SJSA1 (cell line): ENCODE measurements at places on chromosomes 6 and 20.
A peak's percentile ranks its signal among the peaks of the same experiment; 100 is the strongest.

DNA sequence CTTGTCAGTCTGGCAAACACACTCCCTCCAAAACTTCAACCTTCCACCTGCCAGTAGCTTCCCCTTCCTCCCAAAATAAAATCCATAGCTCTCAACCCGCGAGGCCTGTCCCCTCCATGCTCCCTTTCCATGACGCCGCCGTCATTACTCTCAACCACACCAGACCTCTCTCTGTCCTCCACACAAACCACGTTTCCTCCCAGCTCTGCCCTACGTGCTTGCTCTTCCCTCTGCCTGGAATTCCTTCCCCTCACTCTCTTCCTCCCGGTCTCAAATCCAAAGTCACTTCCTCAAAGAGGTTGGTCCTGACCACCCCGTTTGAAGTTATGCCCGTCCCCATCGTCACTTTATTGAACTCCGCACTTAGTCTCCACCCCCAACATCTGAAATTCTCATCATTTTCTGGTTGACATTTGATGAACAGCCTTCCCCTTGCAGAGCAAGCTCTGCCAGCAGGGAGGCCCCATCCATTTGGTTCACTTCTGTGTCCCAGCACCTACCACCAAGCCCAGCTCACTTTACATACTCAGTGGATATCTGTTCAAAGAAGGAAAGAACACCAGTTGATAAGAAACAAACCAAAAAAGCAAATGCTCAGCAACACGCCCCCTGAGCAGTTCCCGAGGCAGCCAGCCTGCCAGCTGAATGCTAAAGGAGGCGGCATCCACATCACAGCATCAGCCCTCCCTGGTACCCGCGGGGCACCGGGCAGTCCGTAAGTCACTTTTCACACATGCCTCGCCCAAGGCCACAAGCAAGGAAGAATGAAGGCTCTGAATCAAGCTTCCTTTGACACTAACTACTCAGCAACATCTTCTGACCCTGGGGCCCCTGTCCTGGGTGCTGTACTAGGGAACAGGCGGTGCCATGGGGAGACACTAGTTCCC is 125.0 kb downstream of the NFATC2 start:
- no peaks in the 10 kb centered on the region for H3K4me1 ChIP-seq
- H3K27ac ChIP-seq: no peak overlapping the region
- no peaks in the 10 kb centered on the region for H3K36me3 ChIP-seq
- H3K4me3 ChIP-seq: no peak overlapping the region
- DNase-seq: no peak

- H3K4me3 ChIP-seq: no peak overlapping the region
- no peaks in the 10 kb centered on the region for H3K27me3 ChIP-seq
- no peak for DNase-seq
- peaks cover 5% of the 10 kb centered on the region for H3K4me1 ChIP-seq
- H3K36me3 ChIP-seq: no peaks in the 10 kb centered on the region
- no peak overlapping the region for H3K27ac ChIP-seq
Observed at GRCh38 chr20:58466729-58467571, 48.2 kb downstream of the APCDD1L start.

DNA sequence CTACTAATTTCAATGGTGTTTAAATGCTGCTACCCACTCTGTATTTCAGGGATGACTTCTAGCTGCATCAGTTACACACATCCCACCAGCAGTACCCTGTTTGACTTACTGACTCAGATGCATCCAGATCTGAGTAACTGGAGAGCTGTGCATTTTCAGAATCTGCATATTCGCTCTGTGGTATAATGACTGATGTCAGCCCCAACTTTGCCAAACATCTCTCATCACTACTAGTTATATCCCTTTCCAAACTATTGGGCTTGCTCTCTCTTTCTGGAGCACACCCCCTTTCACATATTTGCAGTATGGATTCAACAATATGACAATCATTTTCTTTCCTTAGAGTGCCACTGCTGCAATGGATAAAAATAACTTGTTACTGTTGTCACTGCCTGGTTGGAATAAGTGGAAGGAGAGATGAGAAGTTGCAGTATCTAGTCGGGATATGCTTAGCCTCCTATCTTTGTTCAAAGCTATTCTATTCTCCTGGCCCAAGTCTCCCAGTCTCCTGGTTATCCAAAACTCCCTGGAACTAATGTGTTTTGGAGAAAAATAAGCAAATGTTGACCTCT is 3.3 kb upstream of the RSPO3 start:
- no peaks in the 10 kb centered on the region for H3K36me3 ChIP-seq
- H3K27ac ChIP-seq: no peak overlapping the region
- H3K4me3 ChIP-seq: no peak overlapping the region
- peaks cover 13% of the 10 kb centered on the region for H3K4me1 ChIP-seq

DNA sequence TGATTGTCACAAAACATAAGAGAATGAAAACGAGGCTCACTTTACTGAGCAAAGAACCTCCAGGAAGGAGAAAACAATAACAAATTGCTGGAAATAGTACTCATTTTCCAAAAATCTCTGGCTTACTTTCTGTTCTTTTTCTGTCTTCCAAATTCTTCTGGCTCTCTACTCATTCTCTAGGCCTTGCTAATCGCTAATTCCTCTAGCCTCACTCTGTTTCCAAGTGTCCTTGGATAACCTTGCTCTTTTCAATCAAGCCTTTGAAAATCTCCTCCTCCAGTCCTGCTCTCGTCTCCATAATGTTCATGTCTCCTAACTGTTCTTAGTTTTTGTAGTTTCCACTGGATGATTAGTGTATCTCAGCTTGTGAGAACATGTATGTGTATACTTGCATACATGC is 96.2 kb upstream of the MAP7 start:
- H3K27ac ChIP-seq: no peak overlapping the region
- DNase-seq: no peak
- no peaks in the 10 kb centered on the region for H3K27me3 ChIP-seq

GRCh38 chr20:24339210-24339641 is 130.2 kb upstream of the SYNDIG1 start:
- no peak for DNase-seq
- no peaks in the 10 kb centered on the region; the same call in 1 of the 2 replicates for H3K27me3 ChIP-seq
- H3K4me1 ChIP-seq: no peaks in the 10 kb centered on the region
- H3K27ac ChIP-seq: no peak overlapping the region

DNA sequence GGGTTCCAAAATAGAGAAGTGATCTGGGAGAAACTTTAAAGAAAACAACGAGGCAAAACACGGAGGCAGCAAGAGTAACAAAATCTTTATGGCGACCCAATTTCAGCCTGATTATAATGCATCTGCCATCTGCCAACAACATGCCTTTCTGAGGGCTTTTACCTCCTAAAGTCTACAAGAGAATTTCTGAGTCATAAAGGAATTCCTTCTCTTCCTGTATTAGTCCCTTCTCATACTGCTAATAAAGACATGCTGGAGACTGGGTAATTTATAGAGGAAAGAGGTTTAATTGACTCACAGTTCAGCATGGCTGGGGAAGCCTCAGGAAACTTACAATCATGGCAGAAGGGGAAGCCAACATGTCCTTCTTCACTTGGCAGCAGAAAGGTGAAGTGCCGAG is 226.6 kb downstream of the HACE1 start:
- no peak overlapping the region for H3K4me3 ChIP-seq
- H3K27ac ChIP-seq: no peak overlapping the region
- DNase-seq: no peak
- no peaks in the 10 kb centered on the region for H3K36me3 ChIP-seq
- no peaks in the 10 kb centered on the region for H3K27me3 ChIP-seq
- H3K4me1 ChIP-seq: no peaks in the 10 kb centered on the region

- no peak overlapping the region for H3K4me3 ChIP-seq
- no peaks in the 10 kb centered on the region for H3K36me3 ChIP-seq
Observed at GRCh38 chr20:61900011-61900944, 165.4 kb downstream of the TAF4 start.

DNA sequence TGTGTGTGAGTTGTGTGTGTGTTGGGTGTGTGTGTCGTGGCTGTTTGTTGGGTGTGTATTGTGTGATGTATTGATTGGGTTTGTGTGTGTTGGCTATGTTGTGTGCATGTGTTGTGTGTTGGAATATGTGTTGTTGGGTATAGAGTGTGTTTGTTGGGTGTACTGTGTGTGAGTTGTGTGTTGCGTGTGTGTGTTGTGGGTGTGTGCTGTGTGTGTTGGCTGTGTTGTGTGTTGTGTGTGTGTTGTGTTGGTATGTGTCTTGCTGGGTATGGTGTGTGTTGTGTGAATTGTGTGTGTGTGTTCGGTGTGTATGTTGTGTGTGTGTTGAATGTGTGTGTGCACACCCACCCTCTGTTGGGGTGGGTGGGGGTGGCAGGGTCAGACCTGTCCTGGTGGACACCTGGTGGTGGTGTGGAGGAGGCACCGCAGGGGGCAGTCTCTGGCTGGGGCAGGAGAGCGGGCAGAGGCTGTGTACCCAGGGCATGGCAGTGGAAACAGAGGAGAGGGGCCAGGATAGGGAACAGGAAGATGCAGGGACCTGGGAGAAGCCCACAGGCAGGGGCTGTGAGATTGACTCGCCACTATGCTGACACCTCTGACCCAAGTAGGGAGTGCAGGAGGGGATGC is 25.5 kb upstream of the PXDC1 start:
- H3K4me3 ChIP-seq: no peak overlapping the region
- no peaks in the 10 kb centered on the region for H3K36me3 ChIP-seq
- no peaks in the 10 kb centered on the region for H3K27me3 ChIP-seq
- no peak overlapping the region for H3K27ac ChIP-seq
- no peak for DNase-seq
- H3K4me1 ChIP-seq: peaks cover 4% of the 10 kb centered on the region

DNA sequence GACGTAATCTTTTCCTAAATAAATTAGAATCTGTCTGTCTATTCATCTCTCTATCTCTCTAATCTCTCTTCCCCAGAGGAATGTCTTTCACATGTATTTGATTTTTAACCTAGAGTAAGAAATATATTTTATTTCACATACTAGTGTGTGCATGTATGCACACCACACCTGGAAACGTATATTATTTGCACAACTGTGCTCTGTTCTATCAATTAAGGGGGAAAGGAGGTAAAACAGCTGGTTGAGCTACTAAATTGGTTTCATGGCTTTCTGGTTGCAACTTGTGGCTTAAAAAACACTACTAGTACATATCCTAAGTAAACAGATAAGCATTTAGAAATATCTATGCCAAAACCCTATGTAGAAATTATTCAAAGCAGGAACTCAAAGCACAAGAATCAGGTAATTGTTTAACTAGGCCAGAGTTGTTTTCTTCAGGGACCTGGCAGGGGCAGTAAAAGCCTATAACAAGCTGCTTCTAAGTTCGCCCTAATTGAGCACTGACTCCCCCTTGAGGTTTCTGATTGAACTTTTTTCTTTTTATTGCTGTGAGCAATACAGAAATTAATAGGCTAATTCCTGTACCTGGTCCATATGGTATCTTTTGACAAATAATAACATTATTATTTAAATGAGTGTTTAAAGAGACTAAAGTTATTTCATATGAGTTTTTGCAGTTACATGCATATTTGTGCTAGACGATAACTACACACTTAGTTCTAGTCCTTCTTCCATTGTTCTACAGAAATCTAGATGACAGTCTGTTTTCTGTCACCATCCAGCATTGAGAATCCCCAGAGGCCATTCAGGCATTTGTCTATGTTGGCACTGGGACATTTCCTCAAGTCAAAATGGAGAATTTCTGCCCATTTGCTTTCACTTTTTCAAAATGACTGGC is 88.6 kb downstream of the MCHR2 start:
- no peak overlapping the region for H3K4me3 ChIP-seq
- no peaks in the 10 kb centered on the region for H3K4me1 ChIP-seq
- H3K36me3 ChIP-seq: no peaks in the 10 kb centered on the region
- no peak overlapping the region for H3K27ac ChIP-seq
- H3K27me3 ChIP-seq: peaks cover 16% of the 10 kb centered on the region
- DNase-seq: no peak

GRCh38 chr6:36269834-36270705 is at the start of gene PNPLA1:
Gene PNPLA1, plus strand, starts transcription at chr6:36270060. Its CDS starts 400 bp downstream, at chr6:36270460.
- H3K4me1 ChIP-seq: no peaks in the 10 kb centered on the region
- no peak within 1 kb of the TSS for H3K4me3 ChIP-seq
- H3K27me3 ChIP-seq: peaks cover 4% of the 10 kb centered on the region
- H3K27ac ChIP-seq: no peak within 1 kb of the TSS

DNA sequence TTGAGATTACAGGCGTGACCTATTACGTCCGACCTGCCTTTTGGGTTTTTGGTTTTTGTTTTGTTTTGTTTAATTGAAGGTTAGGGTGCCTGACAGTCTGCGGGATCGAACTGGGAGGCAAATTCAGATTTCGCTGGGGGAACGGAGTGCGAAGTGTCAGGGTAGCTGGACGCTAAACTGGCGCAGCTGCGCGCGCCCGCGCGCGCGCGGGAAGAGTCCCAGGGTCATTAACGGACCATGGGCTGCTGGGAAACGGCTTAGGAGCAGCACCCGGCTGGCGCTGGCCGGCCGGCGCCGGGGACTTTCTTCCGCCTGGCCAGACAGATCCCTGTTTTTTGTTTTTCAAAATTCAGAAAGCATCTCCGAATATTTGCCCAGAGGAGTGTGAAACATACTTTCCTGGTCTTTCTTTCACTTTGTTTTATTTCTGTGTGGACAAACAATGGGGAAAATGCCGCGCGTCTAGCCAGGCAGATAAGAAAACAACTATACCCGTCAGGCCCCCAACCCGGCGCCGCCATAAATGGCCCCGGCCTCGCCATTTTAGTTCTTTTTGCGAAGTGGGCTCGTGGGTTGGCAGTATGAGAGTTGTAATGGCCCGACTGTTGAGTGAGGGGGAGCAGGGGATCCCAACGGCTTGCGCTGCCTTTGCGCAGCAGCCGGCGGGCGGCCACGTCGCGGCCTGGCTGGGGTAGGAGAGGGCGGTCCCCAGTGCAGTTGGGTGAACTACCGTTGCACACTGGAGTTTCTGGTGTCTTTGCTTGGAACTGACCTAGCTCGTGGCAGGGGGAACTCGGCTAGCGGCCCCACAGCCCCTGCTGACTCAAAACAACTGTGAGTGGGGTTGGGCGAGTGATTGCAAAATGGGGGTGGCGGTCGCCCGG is 7.1 kb downstream of the HSPA1B start:
- H3K36me3 ChIP-seq: peaks cover 55% of the 10 kb centered on the region
- peak overlapping the region; percentile 74 for H3K4me3 ChIP-seq
- no peaks in the 10 kb centered on the region for H3K27me3 ChIP-seq
- DNase-seq: peak; percentile 96
- peak overlapping the region; percentile 99 for H3K27ac ChIP-seq
